Activated naive CD8-positive, alpha-beta T cell treated with anti-CD3 and anti-CD28 coated beads for 36 hours (primary cell): ENCODE measurements at places on chromosomes 7 and 10.
A peak's percentile ranks its signal among the peaks of the same experiment; 100 is the strongest.

GRCh38 chr7:101094791-101095375, 9.6 kb downstream of the TRIM56 start:
- DNase-seq = peak; percentile 12

DNA sequence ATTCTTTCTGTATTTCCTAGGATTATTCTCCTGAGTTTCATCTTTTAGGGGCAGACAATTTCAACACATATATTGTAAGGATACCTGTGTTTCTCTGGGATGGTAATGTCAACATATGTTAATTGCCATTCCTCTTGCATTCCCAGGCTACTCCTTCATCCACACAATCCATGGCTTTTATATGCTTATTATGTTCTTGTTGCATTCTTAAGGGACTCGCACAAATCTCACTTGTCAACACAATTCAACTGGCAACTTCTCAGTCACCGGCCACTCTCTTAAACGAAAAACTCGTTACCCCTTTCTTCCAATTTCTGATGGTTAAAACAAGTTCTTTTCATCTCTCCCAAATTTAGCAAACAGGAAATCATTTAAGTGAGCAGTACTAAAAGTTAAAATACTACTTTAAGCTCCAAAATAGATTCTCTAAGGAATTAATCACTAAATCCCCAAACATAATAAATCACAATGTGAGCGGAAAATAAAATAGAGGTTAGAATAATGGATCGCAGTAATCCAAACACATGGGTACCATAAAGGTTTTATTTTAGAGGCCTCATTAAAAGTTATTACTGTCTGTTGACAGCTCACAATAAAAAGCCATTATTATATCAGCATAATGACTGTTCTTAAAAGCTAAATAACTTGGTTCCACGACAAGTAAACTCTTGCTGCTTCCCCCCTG, 223.2 kb downstream of the ELMO1 start:
- no peak for DNase-seq

GRCh38 chr7:102836977-102837376, 75.8 kb upstream of the LRRC17 start:
- DNase-seq = no peak

GRCh38 chr7:46534664-46535588, 613.9 kb upstream of the IGFBP3 start:
- DNase-seq = no peak

GRCh38 chr10:124957404-124957947, 15.6 kb downstream of the ZRANB1 start:
- no peak for DNase-seq

GRCh38 chr7:90621125-90621746, 25.1 kb downstream of the CDK14 start:
- DNase-seq = no peak

DNA sequence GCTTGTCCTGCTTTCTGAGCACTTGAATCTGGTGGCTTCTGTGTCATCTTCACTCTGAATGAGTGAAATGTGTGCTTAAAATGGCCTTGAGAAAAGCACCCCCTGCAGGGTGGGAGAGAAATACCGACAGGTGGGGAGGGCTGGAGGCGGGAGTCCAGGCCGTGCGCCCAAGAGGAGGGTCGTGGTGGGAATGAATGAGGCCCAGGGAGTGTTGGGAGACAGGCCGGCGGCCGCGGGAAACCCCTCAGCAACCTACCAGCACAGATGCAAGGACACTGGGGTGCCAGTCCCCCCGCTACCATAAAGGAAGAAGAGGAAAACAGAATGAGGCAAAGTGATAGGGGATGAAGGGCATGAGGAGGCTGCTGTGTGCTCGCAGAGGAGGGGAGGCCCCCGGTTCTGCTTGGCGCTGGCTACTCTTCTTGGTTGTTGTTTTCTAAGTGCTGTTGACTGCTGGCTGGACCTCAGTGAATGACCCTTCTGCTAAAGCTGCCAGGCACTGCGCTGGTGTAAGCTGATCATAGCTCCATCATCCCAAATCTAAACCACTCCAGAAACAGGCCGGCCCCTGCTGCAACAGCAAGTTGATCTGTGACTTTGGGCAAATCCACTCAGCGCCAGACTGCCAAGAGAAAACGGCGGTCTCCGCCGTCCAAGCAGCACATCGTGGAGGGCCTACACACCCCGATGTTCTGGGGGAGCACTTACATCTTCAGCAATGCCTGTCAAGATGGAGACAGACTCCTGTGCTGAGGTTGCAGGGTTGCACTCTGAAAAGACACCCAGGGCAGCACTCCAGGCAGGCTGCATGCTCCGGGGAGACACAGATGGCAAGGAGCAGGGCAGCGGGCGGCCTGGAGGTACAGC, 378.5 kb downstream of the DNAJB6 start:
- no peak for DNase-seq

DNA sequence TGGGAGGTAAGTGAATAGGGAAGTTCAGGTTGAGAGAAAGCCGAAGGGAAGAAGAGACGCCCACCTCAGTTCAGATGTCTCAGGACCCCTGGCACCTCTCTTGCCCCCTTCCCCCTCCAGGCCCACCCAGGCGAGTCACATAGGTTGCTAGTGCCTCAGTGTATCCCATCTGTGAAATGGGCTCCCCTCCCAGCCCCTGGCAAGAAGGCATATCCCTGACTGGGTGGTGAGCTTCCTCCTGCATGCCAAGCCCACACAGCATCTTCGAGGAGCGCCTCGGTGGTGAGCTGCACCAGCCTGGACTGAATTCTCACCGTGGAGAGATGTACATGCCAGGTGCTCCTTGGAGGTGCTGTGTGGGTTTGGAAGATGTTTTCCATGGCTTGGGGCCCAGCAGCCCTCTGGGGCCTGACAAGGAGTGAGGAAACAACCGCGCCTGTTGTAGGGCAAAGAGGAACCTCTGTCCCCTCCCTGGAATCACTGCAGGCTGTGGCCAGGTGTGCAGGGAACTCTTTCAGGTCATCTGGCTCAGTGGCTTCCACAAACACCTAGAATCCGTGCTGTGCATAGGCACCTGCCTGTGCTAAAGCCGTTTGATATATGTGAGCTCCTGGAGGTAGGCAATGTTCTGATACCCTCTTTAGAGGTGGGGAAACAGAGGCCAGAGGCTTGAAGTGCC, 45.1 kb downstream of the UNC5B start:
- no peak for DNase-seq

DNA sequence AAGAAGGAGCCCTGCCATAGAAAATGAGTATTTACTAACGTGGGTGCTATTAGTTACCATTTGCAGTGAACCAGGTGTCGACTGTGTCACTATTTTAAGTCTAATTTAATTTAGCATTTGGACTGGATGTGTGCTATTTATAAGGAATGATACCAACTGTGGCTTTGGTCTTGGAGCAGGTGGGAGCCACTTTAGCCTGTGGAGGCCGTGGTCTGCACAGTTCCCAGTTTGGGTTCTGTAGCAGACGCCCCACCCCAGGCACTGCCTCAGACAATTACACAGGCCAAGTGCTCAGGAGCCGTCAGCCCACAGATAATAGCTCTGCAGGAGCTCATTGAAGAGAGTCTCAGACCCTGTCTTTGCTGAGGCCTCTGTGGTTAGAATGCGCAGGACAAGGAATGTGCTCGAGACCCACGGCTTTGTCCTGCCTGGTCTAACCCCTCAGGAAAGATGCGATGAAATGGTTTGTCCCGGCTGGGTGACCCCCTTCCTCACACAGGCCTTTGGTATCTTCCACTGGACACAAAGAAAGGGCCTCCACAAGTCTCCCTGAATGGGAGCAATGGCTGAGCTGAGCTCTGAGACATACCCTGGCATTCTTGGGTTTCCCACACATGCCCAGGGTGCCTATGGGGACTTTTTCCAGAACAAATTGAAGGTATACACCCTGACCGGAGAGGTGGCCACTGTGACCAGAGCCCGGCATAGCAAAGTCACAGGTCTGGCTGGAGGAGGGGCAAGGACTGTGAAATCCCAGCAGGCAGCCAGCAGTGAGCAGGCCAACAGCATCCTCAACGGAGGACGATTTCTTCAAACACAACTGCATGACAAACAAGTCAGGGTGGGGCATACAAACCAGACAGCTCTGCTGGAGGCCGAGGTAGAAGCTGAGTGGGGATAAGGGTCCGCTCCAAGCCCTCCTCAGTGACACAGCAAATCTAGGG, 251.2 kb downstream of the ARHGAP12 start:
- no peak for DNase-seq

DNA sequence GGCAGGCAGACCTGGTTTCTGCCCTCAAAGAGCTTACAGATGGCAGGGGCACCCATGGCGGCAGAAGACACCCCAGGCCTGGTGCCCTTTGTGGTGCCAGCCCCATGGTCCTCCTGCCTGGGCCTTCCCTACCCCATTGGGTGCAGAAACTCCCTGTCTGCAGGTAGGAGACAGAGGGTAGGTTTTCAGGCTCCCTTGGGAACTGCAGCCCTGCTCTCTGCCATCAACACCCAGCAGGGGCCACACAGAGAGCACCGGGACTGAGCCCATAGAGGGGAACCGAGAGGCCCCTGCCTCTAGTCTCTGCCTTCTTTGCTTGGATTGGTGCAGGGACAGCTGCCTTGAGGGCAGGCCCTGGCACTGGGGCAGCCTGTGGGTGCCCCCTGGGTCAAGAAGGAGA, 52.6 kb downstream of the GTF2IRD1 start:
- DNase-seq = no peak

DNA sequence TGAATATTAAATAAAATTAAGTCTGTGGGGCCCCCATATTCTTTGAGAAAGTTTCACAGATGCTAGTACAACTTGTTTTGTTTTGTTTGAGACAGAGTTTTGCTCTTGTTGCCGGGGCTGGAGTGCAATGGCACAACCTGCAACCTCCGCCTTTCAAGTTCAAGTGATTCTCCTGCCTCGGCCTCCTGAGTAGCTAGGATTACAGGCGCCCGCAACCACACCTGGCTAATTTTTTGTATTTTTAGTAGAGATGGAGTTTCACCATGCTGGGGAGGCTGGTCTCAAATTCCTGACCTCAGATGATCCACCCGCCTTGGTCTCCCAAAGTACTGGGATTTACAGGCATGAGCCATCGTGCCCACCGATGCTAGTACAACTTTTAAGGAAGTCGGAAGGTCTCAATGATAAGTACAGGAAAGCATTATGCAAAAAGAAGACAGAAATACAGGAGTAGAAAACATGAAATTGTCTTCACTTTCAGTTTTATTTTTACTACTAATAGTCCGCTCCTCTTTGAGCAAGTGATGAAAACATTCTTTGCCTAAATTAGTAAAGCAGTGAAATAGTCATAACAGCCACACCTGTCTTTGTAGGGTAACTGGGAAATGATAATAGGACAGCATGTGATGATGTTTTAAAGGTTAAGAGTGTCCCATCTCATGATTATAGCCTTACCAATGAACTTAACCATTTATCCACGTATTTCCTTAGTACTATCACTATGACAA, 147.5 kb downstream of the SEMA3D start:
- no peak for DNase-seq

- DNase-seq = no peak
Observed at GRCh38 chr7:103993551-103993950, 4.1 kb upstream of the RELN start.

GRCh38 chr10:98391578-98391991, 23.4 kb downstream of the PYROXD2 start:
- DNase-seq = no peak

DNA sequence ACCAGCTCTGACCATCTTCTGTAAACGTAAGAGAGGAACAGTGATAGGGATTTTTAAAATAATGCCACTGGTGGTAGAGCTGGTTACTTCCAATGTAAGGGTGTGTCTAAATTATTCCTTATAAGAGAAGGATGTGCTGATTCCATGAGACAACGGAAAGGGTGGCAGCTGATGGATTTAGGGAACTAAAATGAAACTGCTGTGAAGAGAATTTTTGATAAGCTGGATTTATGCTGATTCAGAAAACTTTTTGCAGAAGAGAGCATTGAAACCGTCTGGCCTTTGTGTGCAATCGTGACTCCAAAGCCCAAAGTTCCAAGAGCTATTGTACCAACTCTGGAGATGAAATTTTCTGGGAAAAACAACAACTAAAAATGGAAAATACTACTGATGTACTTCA, 301.0 kb downstream of the PRPF18 start:
- no peak for DNase-seq

DNA sequence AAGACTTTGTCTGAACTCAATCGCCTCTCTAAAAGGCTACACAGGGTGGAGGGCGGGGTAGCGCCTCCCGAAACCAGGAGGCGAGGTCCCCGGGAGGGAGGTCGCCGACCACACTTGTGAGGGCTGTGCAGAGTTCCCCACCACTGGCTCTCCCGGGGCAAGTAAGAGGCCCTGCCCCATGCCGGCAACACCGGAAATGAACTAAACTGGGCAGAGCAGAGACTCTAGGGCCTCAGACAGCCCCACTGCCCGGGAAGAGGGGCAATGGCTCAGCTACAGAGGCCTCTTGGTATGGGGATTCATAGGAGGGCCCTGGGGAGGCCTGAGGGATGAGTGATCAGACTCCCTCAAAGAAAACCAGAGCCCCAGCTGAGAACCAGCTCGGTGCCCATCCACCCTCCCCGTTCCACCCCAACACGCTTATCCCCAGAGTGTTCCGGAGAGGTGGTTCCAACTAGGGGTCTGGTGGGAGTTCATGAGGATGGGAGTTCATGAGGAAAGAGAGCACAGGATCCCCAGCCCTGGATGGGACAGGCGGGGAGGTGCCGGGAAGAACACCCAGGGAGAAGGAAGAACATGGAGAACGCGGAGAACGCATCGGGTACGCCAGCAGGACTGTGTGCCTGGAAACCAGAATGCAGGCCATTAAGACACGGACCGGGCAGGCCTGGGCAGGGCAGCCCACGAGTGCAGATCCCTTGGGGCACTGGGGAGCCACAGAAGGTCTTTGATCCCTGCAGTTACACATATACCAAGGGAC, 89.4 kb upstream of the MYL10 start:
- DNase-seq = no peak

- no peak for DNase-seq
Observed at GRCh38 chr7:27151341-27151930, 947 bp downstream of the HOXA3 start.

GRCh38 chr10:123326674-123327073, 172.5 kb downstream of the BUB3 start:
- DNase-seq = no peak

DNA sequence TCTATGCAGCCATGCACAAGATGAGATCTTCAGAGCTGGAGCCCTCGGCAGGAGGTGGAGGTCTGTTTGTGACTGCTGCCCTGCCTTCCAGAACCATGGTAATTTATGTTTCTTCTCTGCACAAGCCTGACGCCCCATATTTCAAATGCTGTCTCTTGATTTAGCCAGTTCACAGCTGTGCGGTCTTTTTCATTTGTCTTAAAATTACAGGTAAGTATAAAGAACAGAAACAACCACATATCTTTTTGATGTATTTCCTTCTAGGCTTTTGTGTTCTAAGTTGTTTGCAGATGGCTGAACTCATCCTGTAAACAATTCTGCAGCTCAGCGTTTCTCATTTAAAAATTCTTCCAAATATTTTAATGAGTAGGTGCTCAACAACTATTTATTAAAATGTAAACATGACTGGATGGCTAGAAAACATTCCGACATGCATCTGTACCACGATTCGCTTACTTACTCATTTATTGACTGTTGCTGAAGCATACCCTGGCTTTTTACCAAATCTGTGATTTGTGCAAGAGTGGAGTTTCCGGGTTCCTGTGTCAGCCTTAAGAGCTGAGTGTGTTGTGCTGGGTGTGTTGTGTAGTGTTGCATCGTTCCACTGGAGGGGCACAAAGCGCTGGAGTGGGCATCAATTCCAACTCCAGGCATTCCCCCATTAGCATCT, 58.9 kb downstream of the PIP4K2A start:
- no peak for DNase-seq
